H9 (cell line): ENCODE measurements at places on chromosomes 7 and 10.

DNA sequence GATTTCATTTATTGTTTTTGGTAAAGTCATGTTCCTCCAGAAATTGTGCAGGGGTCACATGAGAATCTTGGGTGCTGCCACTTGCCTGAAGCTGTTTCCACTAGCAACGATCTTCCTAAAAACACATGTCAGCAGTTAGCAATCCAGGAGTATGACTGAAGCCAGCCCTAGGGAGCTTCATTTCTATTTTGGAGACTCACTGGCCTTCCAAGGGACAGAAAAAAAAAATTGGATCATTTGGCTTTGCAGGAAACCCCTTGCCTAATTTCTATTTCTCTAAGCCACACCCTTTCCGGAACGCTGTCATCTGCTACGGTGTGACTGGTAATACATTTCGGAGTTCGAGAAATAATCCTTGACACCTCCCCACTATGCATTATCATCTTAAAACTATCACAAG lies 204.7 kb downstream of the TAX1BP1 start:
- DNase-seq: no peak

DNA sequence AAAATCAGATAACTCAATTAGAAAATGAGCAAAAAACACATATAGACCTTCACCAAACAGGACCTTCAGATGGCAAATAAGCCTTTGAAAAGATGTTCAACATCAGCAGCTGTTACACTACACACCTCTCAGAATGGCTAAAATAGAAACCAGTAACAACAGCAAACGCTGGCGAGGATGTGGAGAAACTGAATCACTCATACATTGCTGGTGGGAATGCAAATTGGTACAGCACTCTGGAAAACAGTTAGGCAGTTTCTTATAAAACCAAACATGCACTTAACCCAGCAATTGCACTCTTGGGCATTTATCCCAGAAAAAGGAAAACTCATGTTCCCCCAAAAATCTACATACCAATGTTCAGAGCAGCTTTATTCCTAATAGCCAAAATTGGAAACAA lies 37.7 kb upstream of the SMARCD3 start:
- DNase-seq: no peak

- DNase-seq: no peak
These were observed 901.2 kb downstream of the KCNMA1 start for GRCh38 chr10:76736392-76736791.

- no peak for DNase-seq
These were observed 82.5 kb downstream of the CTTNBP2 start for GRCh38 chr7:117790731-117791130.

- no peak for DNase-seq
These were observed 59.2 kb downstream of the TAX1BP1 start for GRCh38 chr7:27799212-27799611.

- peak; percentile 76 for DNase-seq
These were observed 280.3 kb upstream of the PODXL start for GRCh38 chr7:131836733-131837132.

- no peak for DNase-seq
These were observed 27.3 kb upstream of the INHBA start for GRCh38 chr7:41730161-41730560.

DNA sequence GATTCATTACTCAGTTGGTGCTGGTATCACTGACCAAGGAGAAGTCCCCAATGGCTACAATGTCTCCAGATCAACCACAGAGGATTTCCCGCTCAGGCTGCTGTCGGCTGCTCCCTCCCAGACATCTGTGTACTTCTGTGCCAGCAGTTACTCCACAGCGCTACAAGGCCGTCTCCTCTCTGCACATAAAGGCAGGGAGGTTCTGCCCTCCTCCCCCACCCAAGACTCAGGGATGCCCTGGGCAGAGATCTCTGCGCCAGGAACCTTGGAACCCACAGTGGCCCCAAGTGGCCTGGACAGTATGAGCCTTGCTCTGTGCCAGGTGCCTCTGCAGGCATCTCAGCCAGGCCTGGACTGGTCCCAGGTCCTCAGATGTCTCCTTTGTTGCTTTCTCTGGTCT lies 193.4 kb upstream of the PRSS58 start:
- no peak for DNase-seq
